AG09319 (cell line): ENCODE measurements at places on chromosomes 13 and 19.
A peak's percentile ranks its signal among the peaks of the same experiment; 100 is the strongest.

DNA sequence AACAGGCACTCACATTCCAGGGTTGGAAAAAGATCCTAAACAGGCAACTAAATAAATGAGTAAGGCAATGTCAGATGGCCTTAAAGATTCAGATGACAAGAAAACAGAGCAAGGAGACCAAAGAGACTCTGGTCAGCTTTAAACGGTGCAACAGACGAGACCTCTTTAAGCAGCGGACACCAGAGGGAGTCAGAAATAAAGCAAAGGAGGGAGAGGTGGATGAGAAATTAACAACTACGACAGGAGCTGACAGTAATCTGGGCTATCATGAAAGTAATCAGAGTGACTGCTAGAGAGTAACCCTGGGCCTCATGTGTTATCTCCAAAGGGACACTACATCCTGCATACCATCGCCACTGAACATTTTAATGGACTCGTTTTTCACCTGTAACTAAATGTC lies 1.1 kb downstream of the ZNF550 start:
- no peak for DNase-seq

GRCh38 chr13:109655206-109655600 lies 131.2 kb downstream of the IRS2 start:
- peak; percentile 55 for DNase-seq

- DNase-seq: no peak
Measured at GRCh38 chr19:37929355-37929923, 22.4 kb downstream of the SIPA1L3 start.

GRCh38 chr13:30486230-30487074 lies 20.7 kb upstream of the HMGB1 start:
- no peak for DNase-seq

DNA sequence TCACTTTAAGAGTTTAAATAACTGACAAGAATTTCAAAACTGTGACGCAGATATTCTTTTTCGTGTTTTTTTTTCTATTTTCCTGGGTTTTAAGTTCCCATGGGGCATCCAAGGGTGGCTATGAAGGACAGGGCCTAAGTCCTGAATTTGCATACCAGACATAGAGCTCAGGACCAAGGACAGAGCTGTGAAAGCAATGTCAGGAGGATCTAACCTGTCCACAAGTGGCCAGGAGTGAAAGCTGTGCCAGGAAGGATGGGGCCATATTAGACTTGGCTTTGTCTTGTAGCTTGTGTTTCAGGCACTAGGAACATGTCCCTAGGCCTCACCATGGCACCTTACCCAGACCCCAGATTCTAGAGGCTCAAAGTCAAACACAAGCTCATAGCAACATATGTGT lies 289.4 kb upstream of the MIR17HG start:
- DNase-seq: no peak

DNA sequence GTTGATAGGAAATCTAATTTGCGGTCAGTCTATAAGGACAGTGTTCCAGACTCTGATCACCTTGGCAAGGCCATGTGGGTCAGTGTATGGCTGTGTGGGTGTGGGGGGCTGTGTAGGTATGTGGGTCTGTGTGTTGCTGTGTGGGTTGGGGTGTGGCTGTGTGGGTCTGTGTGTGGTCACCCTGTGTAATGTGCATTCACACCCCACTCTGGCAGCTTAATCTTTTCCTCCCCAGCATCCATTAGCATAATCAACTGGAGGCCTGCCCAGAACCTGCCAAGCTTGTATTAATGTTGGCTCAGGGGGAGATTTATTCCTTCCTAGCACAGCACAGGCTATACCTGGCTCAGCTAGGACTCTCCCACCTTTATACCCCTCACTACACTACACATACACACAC lies 203.2 kb downstream of the TUBA3C start:
- DNase-seq: no peak
